Subcutaneous preadipocyte (primary cell): ENCODE measurements at places on chromosomes 1 and 21. TPM values are rescaled to one million over a fixed set of nuclear protein-coding genes. Genes with fewer than 3 reads are reported as not detected.

SELE gene
- not detected in 2 replicates for total RNA-seq

HSD3B1 gene
- total RNA-seq: not detected in 2 replicates

HSPG2 gene
- 123 and 144 TPM in 2 replicates for total RNA-seq

C4BPB gene
- total RNA-seq: not detected in 2 replicates

OVAAL gene
- total RNA-seq: not detected in 2 replicates

AZIN2 gene
- total RNA-seq: 6.3 and 10.3 TPM in 2 replicates

LCE1B gene
- not detected in 2 replicates for total RNA-seq

ZNF648 gene
- not detected in 2 replicates for total RNA-seq

ANKRD35 gene
- total RNA-seq: 2.9 and 5.3 TPM in 2 replicates

LAMC2 gene
- total RNA-seq: 4.7 and 6.6 TPM in 2 replicates

HUNK gene
- under 0.01 and 0.37 TPM in 2 replicates for total RNA-seq

SPATA46 gene
- total RNA-seq: not detected in 2 replicates
